ENCODE measurements at places on chromosomes 12 and 14.

- DNase-seq: no peak
Observed at GRCh38 chr12:238736-239398, 23.8 kb downstream of the SLC6A13 start.

DNA sequence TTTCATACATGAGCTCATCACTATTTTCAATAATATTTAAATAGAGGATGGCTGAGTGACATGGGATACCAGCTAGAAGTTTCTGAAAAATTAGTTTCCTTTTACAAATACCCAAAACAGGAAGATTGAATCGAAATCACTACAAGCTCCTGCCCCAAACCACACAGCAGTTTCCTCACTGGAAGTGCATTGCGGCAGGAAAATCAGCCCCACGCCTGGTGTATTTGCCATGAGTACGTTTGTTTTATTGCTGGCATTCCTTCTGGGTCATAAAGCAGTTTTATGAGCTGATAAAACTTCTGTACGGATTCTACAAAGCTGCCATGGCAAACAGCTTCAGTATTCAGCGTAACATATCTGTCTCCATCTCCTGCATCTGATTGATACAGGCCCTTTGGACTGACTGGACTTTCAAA, 23.7 kb downstream of the CDC42BPB start:
- no peak for DNase-seq

- no peak for DNase-seq
Observed at GRCh38 chr12:17976202-17976601, 113.8 kb downstream of the RERGL start.

GRCh38 chr14:86625637-86626036, 1095.7 kb downstream of the FLRT2 start:
- DNase-seq: no peak

DNA sequence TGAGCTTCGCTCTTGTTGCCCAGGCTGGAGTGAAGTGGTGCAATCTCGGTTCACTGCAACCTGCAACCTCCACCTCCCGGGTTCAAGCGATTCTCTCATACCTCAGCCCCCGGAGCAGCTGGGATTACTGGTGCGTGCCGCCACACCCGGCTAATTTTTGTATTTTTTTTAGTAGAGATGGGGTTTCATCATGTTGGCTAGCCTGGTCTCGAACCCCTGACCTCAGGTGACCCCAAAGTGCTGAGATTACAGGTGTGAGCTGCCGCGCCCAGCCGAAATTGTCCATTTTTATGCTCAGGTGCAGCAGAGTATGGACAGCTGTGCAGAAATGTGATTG, 19.2 kb upstream of the CYP46A1 start:
- no peak for DNase-seq

DNA sequence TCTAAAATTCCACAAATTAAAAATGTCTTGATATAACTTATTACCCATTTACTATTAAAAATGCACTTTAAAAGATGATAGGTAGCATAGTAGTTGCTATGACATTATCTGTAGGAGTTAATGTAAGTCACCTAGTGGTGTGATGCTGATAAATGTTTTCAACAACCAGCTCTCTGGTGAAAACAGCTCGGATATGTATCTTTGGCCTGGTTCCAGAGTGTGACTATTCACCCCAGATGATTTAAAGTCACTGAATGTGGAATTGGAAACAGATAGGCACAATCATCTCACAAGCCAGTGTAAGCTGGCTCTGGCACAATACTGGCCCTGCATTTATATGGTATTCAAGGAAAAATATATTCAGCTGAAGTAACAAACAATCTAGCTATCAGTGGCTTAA, 9.2 kb upstream of the CCDC196 start:
- no peak for DNase-seq
